ENCODE measurements at places on chromosomes 4 and X.

DNA sequence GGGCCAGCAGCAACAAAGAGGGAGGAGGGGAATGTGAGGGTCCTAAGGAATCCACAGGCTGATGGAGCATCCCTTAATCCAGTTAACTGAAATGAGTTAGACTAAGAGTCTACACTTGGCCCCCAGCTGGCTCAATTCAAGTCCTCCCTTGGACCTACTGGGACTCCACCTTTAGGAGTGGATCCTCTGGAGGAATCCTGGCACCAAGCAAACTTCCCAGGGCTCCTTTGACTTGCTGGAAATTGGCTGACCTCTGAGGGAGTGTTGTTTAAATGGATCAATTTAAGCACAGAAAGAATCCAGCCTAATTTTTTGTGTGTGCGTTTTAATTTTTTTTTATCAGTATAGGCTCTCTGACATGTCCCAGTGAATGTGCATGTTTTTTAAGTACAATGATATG lies 114.7 kb downstream of the SHROOM3 start:
- no peak for DNase-seq

GRCh38 chr4:52993771-52994170 lies 131.7 kb downstream of the RASL11B start:
- no peak for DNase-seq

DNA sequence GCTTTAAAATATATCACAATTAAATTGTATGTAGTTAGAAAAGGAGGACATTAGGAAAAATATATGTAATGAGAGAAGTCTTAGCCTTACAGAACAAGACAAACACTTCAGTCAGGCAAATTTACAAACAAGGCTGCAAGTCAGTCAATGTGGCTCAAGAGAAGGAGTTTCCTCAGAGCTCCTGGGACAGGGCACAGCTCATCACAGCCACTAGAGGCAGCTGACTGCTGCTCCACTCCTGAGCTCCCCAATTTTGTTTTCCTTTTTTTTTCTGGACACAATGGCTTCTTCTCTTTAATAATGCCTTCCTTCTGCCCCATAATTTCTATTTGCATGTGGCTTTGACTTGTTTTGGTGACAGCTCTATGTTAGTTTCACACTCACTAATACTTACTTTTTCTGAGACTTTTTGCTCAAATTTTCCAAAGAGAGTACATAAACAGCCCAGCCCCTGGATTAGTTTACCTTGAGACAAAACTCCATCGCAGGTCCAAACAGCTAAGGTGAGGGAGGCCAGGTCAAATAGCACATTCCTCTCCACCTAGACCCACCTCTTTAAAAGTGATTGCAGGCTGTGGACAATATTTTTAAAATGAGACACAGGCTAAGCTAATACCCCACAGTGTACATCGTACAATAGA lies 850.4 kb upstream of the FRG1 start:
- DNase-seq, result no peak

DNA sequence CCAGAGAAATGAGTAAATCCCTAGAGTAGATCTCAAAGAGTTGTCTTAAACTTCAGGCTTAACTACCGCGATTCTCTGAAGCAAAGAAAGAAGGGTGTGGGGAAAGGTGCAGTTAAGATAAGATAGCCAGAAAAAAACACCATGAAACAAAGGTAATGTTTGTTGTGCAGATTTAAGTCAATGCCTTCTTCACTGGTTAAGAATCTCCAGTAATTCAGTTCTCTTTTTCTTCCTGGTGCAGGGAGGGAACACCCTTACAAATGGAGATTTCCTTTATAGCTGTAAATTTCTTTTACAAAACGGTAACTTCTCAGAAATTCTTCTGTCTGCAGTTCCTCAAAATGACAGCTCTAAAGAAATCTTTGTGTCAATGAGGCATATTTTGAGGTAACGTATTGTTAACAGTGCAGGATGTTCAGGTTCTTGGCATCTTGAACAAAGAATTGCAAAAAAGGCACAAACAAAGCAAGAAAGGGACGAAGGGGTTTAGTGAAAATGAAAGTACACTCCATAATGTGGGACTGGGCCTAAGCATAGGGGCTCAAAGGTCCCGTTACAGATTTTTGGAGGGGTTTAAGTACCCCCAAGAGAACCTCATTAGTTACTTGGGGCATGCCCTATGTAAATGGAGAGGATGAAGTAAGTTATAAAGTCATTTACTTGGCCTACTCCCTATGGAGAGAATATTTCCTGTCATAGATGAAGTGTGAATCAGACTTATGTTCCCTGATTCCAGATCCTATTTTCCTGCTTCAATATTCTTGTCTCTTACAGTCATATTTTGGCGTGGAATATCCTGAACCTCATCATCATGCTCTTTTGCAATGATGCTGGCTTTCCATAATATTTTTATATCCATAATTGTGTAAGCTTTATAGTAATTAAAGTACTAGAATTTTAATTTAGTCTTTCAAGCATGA lies 492.0 kb downstream of the PCDH11X start:
- DNase-seq, result no peak

- no peak for DNase-seq
Observed at GRCh38 chrX:111095974-111096895, at the start of gene PAK3. PAK3 (plus strand) TSS chrX:111096191; CDS start chrX:111123104, 26,913 bp downstream.

DNA sequence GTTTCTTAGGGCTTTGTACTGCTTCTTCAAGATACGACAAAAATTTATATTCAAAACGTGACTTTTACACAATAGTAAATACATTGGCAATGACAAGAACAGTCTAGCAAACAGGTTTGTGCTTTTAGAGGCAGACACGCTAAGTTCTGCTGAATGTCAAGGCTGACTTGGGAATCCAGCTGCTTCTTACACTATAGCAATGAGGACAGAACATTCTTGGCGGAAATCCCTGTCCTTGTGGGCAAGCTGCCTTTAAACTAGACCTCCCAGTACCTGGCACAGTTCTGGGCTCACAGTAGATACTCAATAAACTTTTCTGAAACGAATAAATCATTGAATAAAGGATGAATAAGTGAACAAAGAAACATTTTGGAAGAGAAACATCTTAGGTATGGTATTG lies 148.2 kb downstream of the RASL11B start:
- no peak for DNase-seq

GRCh38 chr4:38967260-38968095 lies 64.7 kb downstream of the TMEM156 start:
- no peak for DNase-seq

GRCh38 chr4:147059064-147059731 lies 113.5 kb upstream of the TTC29 start:
- DNase-seq, result no peak

DNA sequence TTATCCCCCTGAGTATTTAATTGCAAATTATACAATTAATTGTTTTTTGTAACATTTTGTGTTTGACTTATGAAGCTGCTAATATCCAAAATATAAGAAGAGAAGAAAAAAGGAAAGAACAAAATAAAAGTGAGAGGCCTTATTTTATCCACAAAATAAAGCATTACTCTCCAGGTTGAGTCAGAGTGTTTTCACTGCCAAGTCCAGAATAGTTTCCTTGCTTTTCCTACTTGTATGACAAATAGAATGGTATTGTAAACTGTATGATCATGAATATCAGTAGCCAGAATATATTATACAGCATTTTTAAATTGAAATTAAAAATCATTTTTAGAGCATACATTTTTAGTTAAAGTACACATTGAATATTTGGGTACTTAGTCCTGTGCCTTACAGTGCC lies 237.8 kb downstream of the NDST4 start:
- DNase-seq, result no peak

Data from substantia nigra (tissue), 51 donors.